Stimulated activated CD4-positive, alpha-beta T cell treated with anti-CD3 and anti-CD28 coated beads, TNF-alpha, amount 100 ng/mL, for 48 hours (primary cell): ENCODE measurements at places on chromosomes 7 and 10.
A peak's percentile ranks its signal among the peaks of the same experiment; 100 is the strongest.

- no peak for DNase-seq
These were observed 1114.7 kb downstream of the REEP3 start for GRCh38 chr10:64635906-64636305.

DNA sequence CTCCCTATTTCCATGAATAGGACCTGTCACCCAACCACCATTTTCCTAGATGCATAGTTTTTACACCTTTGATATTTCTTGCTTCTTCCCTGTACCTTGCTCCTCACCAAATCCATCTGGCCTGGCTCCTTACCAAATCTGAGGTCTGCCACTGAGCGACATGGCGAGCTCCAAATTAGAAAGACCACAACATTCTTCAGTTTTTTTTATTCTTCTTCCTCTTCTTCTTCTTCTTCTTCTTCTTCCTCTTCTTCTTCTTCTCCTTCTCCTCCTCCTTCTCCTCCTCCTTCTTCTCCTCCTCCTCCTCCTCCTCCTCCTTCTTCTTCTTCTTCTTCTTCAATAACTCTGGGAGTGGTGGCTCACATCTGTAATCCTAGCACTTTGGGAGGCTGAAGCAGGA is 7.1 kb downstream of the CPED1 start:
- DNase-seq: no peak

DNA sequence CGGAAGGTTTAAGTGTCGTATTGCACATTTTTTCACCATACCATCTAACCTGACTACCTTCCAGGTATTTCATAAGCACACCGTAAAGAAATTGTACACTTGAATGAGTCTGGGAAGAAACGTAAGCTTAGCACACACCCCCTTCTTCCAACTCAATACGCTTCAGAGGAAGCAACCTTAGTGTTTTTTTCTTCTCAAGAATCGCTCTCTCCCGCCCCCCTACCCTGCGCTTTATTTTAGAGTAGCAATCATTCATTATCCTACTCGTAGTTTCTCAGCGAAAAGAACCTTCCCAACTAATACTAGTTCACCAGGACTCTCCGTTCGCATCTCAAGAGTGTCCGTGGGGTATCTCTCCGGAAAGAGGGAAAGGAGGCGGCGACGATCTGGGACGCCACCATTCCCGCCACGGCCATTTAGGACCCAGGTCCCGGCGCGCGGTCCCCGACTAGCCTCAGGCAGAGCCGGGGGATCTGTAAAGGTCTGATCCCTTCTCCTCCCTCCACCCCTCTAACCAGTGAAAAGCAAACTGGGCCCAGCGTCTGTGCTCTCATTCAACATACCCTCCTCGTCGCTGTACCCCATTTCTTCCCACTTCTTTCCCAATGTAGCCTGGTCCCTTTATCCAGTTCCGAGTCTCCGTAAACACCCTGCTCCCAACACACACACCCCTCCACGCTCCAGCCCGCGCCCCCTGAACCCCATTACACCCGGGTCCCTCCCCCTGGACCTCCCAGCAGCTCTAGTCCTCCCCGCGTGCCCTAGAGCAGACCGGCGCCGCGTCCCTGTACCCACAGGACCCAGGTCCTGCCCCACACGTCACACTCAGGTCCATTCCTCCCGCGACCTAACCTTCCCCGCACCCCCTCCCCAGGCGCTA is 16.0 kb downstream of the MYOZ1 start:
- no peak for DNase-seq

- no peak for DNase-seq
These were observed 117.4 kb upstream of the POM121L12 start for GRCh38 chr7:52917982-52918578.

GRCh38 chr10:94183666-94184264 is 179.0 kb downstream of the NOC3L start:
- peak; percentile 6 for DNase-seq
